Left kidney (tissue), 8 donors: ENCODE measurements at places on chromosomes 3 and 15. TPM values are rescaled to one million over a fixed set of nuclear protein-coding genes. Genes with fewer than 3 reads are reported as not detected.

DNA sequence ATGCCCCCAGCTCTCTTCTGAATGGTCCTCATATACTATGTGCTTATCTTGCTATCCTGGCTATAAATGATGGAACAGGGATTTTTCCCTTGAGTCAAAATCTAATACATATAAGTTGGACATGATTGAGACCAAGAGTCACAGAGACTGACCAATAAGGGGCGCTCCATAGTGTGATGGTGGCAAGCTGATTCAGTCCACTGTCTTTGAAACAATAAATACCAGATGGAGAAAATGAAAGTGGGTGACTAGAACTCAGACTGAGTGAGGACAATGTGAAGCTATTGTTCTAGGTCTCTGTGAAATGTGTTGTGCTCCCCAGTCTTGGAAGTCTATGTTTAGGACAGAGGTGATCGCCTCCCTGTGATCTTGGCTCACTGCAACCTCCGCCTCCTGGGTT lies 10.6 kb upstream of the FSTL1 start:
- DNase-seq = no peak

DNA sequence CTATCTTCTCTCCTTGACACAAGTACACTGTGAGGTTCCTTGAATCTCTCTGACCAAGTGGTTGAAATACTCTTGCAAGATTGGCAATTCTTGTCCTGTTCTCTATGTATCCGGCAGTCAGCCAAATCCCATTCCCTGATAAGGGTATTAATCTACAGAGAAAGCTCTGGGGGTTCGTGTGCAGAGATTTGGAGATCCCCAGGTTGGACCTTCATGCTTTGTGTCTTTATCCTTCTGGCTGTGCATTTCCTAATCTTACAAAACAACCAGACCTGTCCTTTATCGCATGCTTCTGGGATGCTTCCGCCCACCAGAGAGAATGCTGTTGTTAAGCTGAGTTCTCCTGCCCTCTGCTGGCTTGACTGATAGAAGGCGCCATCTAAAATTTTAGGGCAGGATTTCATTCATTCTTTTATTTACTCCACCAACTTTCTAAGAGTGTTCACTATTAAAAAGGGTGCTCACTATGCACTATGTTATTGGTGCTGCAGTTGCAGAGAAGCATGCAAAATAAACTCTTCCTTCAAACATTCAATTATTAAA lies 8.6 kb upstream of the SST start:
- DNase-seq = peak; percentile 61

Gene EPHA3
- polyA plus RNA-seq = 5.1 TPM

- DNase-seq = no peak
Measured at GRCh38 chr15:50057905-50058639, 61.0 kb downstream of the ATP8B4 start.

DNA sequence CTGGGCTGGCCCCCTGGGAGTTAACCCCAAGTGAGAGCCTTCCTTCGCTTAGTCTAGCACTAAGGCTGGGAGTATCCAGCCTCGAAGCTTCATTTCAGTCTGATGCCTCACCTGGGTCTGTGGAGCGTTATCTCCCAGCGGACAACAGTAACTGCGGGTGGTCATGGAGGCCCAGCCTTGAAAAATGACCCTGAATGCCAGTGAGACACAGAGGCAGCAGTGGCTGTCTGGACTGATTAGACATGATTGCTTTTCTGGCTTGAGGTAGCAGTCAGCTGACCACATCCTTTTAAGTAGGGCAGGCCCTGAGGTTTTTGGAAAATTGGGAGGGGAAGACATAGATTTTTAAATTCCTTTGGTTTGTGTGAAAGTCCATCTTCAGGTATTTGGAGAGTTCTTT lies 28.2 kb upstream of the TRIM59 start:
- no peak for DNase-seq

DNA sequence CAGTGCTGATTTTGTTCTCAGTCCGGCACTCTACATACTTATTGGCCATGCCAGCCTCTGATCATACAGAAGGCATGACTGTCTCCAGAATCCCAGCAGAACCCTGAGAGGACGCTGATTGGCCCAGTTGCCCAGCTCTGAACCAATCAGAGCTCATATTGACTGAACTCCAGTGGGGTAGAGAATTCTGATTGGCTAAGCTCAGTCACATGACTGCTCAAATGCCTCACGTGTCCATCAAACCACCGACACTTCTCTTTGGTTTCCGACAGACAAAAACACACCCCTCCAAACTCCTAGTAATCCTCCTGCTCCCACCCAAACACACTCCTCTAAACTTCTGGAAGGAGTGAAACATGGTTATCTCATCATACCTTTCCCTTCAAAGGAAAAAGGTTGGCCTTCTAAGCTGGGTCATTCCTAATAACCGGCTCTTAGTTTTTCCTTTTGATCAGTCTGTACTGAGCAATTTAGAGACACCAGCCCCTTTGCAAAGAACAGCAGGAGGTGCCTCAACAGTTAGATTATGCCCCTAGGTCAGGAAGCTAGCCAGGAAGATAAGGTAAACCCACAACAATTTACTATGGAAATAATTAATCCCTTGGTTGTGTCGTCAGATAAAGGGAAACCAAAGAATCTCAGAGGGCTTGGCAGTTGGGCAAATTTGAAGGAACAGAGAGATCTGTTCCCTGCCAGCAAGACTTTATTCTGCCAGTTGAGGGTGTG lies 187.8 kb downstream of the TLE3 start:
- no peak for DNase-seq

- no peak for DNase-seq
Measured at GRCh38 chr15:75178171-75178937, 23.3 kb upstream of the C15orf39 start.

Gene ADGRG7
- polyA plus RNA-seq = not detected

DNA sequence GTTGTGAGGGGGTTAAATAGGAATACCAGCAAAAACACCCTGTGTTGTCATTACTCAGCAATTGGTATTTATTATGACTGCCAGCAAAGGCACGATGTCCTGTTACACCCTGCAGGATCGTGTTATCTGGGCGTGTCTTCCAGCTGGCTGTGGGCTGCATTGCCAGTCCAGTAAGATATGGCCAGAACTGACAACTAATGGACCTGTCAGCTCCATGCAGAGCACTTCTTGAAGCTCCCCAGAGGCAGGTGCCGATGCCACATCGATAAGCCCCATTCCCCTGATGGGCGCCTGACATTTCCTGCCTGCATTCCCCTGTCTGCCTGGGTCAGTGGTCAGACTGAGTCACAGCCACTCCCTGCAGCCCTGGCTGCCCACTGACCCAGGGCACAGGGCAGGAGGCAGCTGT lies 79.7 kb upstream of the RASGRF1 start:
- DNase-seq = no peak

DNA sequence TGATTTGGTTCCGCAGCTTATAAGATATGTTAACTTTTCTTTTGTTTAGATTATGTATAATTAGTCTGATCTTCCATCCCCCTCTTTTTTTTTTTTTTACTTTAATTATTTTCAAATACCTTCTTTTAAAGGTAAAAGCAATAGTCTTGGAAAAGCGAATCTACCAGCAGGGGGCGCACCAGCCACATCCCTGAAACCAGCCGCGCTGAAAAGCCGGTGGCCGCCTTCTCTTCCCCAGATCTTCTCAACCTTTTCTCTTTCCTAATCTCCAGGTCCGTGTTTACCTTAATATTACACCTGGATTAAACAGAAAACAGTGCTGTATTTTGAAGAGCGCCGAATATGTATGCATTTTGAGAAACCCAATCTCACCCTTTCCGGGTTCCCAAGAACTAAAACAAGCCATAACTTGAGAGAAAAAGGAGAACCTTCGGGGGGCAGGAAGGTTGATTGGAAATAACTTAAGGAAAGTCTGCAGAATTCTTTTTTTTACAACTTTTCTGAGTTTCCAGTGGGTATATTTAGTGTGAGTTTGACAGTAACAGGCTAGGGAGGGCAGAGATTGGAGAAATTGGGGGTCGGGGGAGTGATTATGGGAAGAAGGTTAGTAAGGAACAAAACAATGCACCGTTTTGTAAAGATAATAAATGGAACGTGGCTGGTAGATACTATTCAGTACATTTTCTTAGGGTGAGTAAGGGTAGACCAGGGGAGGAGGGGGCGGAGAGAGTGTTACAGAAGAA lies 2.0 kb upstream of the SOX2 start:
- peak; percentile 77 for DNase-seq

Gene CAND2
- polyA plus RNA-seq = 7.5 TPM

- no peak for DNase-seq
Measured at GRCh38 chr15:61974759-61975158, 85.5 kb downstream of the VPS13C start.

- DNase-seq = no peak
Measured at GRCh38 chr3:105866656-105867653, 1.9 kb downstream of the CBLB start.

Gene KLF15
- polyA plus RNA-seq = 11.3 TPM

GRCh38 chr3:146543461-146544001 lies 876 bp downstream of the PLSCR1 start:
- peak; percentile 34 for DNase-seq

GRCh38 chr3:17852217-17852616 lies 109.8 kb upstream of the TBC1D5 start:
- DNase-seq = no peak
